ENCODE measurements at places on chromosomes 1 and 21. TPM values are rescaled to one million over a fixed set of nuclear protein-coding genes. Genes with fewer than 3 reads are reported as not detected.

OR2T11 gene
- not detected for total RNA-seq

ZYG11A gene
- total RNA-seq = not detected

AJAP1 gene
- 0.81 TPM for total RNA-seq

CLDN17 gene
- not detected for total RNA-seq

OR2M3 gene
- total RNA-seq = not detected

TRIM45 gene
- total RNA-seq = 2.8 TPM

MASP2 gene
- total RNA-seq = not detected

PROX1 gene
- 3.2 TPM for total RNA-seq

GART gene
- total RNA-seq = 74.2 TPM

NUP210L gene
- total RNA-seq = not detected

ATP6V1G3 gene
- not detected for total RNA-seq

OR6N1 gene
- total RNA-seq = not detected

VANGL1 gene
- total RNA-seq = 9.7 TPM

TEX38 gene
- total RNA-seq = not detected
